Stimulated activated CD4-positive, alpha-beta T cell treated with anti-CD3 and anti-CD28 coated beads, Interleukin-2, amount 100 ng/mL, for 24 hours (primary cell): ENCODE measurements at places on chromosomes 7 and 10.

DNA sequence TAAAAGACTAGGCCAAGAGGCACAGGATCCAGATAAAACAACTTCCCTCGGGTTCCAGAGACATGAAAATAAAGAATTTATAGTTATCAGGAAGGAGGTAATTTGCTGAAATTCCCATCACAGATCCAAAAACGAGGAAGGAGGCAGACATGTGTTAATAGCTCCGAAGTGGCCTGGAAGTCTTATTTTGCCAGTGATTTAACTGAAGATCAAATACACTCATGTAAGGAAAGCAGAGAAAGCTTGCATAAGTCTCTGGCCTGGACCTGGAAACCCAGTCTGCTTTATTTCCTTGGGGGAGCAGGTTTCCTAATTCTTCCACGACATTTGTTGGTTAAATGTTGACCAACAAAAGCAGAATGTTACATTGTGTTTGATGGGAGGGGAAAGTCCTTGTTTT, 498.7 kb upstream of the C7orf33 start:
- no peak for DNase-seq

DNA sequence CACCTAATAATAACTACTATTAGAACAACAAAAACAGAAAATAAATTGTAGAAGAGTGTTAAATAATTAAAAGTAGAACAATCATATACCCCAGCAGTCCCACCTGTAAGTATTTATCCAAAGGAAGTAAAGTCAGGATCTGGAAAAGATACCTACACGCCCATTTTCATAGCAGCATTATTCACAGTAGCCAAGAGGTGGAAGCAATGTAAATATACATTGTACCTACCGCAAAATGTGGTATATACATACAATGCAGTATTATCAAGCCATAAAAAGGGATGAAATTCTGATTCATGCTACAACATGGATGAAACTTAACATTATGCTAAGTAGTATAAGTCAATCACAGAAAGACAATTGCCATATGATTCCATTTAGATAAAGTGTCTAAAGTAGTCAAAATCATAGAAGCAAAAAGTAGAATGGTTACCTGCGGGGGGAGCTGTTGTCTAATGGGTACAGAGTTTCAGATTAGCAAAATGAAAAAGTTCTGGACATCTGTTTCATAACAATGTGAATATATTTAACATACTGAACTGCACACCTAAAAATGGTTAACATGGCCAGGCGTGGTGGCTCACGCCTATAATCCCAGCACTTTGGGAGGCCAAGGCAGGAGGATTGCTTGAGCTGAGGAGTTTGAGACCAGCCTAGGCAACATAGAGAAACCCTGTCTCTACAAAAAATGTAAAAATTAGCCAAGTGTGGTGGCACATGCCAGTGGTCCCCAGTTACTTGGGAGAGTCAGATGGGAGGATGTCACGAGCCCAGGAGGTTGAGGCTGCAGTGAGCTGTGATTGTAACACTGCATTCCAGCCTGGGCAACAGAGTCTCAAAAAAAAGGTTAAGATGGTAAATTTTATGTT, 6.0 kb upstream of the TMED4 start:
- DNase-seq: peak; percentile 72

- no peak for DNase-seq
These were observed 104.7 kb downstream of the VWC2 start for GRCh38 chr7:49878089-49878488.

- DNase-seq: no peak
These were observed 58.4 kb upstream of the ETV1 start for GRCh38 chr7:14047709-14048399.

GRCh38 chr10:8103543-8103942, 49.1 kb downstream of the GATA3 start:
- DNase-seq: no peak

GRCh38 chr7:77954773-77955555, 156.4 kb downstream of the PHTF2 start:
- no peak for DNase-seq

DNA sequence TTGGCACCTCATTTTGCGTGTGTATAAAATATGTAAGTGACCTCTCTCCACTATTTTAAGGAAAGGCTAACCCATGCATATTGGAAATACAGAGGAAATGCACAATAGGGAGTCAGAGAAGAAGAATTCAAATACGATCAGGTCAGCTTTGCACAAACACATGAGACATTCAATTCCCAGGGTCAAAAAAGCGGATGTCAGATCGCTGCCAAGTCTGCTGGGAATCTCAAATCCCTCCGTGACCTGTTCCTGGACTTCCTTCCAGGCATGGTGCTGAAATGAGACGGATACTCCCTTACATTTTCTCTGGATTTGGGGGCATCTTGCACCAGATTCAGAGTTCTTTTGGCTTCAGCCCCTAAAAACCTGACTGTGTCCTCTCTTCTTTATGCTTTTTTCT, 91.9 kb upstream of the PRKCQ start:
- no peak for DNase-seq

DNA sequence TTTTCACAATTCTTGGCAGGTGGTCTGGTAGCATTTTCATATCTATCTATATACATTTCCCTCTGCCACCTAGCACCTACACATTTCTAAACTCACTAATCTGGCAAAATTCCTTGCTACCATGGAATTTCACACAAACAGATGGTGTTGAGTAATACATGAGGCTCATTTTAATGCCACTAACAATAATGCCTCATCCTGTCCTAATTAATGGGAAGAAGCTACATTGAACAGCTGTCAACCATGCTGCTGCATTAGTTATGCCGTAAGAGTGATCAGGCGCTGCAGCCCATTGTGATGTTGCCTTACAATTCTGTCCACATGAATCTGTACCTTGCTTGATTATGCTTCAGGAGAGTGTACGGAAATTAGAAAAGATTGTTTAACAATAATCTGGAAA, 23.2 kb downstream of the COL1A2 start:
- DNase-seq: no peak

GRCh38 chr10:44369854-44370253, 15.0 kb downstream of the CXCL12 start:
- DNase-seq: no peak

DNA sequence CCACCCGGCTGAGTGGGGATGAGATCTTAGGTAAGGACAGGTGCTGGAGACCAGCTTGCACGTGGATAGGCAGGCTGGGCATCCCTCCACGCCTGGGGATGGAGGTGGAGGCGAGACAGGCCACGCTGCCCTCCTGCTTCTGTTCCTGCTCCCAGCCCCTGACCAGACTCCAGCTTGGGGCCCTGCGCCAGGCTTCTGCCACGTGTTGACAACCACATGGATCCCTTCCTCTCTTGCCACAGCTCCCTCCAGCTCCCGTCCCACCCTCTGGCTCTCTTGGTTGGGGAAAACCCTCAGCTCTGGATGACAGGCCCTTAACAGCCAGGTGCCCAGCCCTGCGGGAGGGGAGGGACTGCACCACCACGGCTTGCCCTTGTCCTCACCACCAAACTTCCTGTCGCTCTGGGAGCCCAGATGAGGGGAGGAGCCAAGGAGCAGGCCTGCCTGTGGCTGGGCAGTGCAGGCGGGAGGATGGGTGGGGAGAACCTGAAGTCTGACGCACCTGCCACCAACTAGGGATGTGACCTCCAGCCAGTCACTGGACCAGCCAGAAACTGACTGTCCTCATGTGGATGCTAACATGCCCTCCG, 36.0 kb downstream of the KCNH2 start:
- peak; percentile 58 for DNase-seq

- no peak for DNase-seq
These were observed 1.8 kb upstream of the VSIR start for GRCh38 chr10:71774916-71775702.
